ENCODE measurements at places on chromosomes 2 and 18. TPM values are rescaled to one million over a fixed set of nuclear protein-coding genes. Genes with fewer than 3 reads are reported as not detected.

DNA sequence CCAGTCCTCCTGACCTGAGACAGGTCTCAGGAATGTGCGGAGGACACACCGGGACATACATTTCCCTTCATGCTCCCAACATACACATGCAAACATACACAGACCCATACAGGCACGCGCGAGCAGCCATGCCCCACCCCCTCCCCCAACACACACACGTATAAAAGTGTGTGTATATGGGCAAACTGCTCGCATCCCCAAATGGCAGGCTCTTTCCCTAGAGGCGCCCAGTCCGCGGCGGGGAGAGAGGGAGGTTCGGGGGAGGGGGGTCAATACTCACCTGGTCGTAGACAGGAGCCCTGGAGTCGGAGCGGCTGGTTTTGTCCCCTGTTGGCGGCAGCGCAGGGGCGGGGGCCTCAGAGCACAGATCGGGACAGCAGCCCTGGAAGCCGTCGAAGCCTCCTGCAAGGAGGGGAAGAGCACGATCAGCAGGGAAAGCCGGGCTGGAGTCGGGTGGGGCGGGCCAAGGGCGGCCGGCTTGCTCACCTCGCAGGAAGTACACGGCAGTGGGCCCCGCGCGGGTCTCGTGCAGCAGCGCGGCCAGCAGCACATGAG lies 682 bp downstream of the DUSP2 start:
- no peak for DNase-seq

DNA sequence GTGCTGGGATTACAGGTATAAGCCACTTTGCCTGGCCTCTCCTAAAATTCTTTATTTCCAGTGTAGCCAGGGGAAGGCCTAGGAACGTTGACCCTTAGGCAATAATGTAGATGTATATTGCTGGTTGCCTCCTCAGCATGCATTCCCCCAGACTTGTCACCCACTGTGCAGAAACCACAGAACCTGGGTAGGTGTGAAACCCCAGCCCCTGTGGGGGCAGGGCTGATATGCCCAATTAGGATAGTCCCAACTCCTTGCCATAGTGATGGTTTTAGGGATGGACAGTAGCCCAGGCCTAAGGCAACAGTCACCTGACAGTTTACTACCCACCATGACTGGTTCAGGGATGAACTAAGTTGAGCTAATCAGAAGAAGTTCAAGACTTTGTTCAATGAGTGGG lies 57.7 kb downstream of the TMEM247 start:
- DNase-seq = no peak

SANBR gene
- 16.0 TPM for total RNA-seq

WDPCP gene
- 4.2 TPM for total RNA-seq

DNA sequence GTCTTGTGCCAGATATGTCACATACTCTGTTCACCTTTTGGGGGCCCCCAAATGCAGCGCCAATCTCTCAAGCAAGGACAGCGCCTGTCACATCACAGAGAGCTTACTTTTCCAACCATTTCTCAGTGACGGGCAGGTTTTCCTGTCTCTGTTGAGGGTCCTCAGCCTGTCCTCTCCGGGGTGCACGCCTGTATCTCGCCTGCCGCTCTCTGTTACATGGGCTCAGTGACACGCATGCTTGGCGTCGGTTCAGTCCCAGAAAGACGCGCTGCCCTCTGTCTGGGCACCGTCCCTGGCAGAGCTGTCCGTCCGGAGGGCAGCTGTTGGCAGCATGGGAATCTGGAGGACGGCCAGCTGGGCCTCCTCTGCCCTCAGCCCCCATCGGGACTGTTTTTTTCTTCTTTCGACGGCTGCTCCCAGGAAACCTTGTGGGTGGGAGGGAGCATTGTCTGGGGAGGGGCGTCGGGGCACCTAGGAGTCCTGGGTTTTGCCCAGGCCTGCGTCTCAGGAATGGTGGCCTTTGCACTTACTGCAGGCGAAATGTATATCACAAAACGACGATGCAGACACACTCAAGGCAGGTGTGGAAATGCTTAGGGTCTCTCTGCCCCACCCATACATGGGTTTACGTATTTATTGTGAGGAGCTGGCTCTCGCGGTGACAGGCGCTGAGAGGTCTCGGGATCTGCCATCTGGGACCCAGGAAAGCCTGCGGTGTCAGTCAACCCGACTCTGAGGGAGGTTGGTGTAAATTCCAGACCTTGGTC lies 30.9 kb downstream of the RTP5 start:
- no peak for DNase-seq

RGPD4 gene
- not detected for total RNA-seq

All from glomerular endothelial cell (primary cell).